Stimulated activated CD4-positive, alpha-beta T cell treated with anti-CD3 and anti-CD28 coated beads, Interleukin-12 subunit alpha, Interleukin-12 subunit beta, amount 100 ng/mL, for 24 hours (primary cell): ENCODE measurements at places on chromosomes 2 and 18.

- DNase-seq: no peak
These were observed 273.5 kb upstream of the ATP5MC3 start for GRCh38 chr2:175454953-175455389.

- no peak for DNase-seq
These were observed 247.0 kb downstream of the ICOS start for GRCh38 chr2:204183608-204184007.

- no peak for DNase-seq
These were observed 475.8 kb upstream of the SLC39A10 start for GRCh38 chr2:195181059-195181705.

DNA sequence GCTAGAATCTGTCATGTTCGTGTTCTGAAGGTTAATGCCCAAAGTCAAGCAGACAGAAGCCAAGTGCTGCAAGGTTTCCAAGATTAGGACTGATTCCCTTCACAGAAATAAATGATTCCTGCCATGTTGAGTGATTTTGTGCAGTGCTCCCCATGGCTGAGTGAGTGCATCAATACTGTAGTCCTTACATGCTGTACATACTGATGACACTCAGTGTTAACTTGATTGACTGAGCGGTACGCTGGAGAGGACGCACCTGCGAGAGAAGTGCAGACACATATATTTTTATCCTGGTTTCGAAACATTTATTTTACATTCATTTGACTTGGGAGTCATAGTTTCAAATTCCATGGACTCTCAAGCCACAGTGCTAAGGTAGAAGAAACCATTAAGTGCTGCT is 92.0 kb downstream of the ASXL3 start:
- no peak for DNase-seq

GRCh38 chr2:238920601-238921001 is 72.7 kb downstream of the TWIST2 start:
- DNase-seq: no peak

GRCh38 chr2:6053743-6054142 is 361.6 kb downstream of the SOX11 start:
- no peak for DNase-seq
